ENCODE measurements at places on chromosomes 12 and 14.

GRCh38 chr12:106840243-106840642 lies 65.8 kb downstream of the RIC8B start:
- DNase-seq = no peak

- no peak for DNase-seq
These were observed 39.2 kb downstream of the LTBP2 start for GRCh38 chr14:74572726-74573301.

GRCh38 chr12:113641426-113642030 lies 169.9 kb upstream of the LHX5 start:
- no peak for DNase-seq

GRCh38 chr12:2286461-2287131 lies 233.8 kb downstream of the CACNA1C start:
- no peak for DNase-seq

DNA sequence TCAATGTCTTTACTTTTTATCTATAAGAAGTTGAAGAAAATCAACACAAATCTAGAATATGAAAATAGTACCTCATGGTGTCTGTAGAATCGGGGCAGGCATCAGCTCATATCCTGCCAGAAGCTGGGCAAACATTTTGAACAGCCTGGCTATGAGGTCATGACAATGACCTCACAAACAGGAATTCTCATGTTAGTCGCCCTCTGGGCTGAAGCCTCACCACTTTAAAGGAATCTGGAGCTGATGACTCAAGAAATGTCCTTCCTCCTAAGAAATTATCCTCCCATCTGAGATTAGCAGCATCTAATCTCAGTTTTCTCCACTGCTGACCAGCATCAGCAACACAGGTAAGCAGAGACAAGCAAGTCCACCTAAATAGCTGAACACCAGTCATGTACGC lies 27.1 kb downstream of the CLIP1 start:
- DNase-seq = no peak

- DNase-seq = no peak
These were observed 12.0 kb downstream of the MORN3 start for GRCh38 chr12:121657305-121658008.

DNA sequence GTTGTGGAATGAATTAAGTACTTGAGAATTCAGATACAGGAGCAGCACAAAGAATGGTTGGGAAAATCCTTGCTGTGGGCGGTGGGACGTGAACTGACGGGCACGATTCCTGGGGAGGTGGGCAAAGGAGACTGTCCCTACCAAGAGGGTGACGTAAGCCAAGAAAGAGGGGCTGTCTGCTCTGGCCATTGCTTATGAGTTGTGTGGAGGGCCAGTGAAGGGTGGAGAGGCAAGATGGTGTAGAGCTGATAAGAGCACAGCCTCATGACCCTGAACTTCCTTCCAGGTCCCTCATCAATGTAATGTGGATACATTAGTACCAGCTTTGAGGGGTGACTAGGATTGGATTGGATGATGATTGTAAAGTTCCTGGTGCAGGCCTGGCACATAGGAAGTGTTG lies 50.2 kb downstream of the WDR20 start:
- DNase-seq = no peak

GRCh38 chr12:79555028-79555925 lies 135.5 kb downstream of the PAWR start:
- DNase-seq = no peak

DNA sequence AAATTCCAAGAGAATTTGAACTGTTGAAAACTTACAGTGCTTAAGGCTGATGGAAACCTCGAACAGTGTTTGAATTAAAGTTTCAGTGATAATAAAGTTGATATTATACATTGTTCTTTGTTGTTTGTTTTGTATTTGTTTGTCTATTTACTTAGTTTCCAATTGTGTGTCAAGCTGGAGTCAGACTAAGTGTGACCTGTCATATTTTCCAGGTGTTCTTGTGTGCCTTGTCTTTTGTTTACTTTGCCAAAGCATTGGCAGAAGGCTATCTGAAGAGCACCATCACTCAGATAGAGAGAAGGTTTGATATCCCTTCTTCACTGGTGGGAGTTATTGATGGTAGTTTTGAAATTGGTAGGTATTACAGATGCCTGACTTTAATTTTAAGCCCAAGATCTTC lies 6.0 kb downstream of the SLCO1C1 start:
- no peak for DNase-seq

DNA sequence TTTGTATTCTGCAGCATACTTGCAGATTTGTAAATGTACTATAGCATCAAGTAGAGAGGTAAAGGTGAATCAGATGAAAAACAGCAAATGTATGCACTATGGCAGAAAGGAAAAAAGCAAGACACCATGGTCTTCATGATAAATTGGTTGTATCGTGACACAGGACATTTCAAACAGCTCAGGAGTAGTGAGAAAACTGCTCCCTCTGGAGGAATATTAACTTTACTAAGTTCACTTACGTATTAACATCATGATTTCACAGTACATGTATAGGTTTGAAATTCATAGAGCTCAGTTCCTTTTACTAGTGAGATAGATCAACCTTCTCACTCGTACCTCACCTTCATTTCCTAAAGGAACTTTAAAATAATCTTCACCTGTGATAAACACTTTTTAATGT lies 6.5 kb downstream of the MBIP start:
- no peak for DNase-seq

- no peak for DNase-seq
These were observed 11.5 kb downstream of the FOXA1 start for GRCh38 chr14:37583358-37584210.

DNA sequence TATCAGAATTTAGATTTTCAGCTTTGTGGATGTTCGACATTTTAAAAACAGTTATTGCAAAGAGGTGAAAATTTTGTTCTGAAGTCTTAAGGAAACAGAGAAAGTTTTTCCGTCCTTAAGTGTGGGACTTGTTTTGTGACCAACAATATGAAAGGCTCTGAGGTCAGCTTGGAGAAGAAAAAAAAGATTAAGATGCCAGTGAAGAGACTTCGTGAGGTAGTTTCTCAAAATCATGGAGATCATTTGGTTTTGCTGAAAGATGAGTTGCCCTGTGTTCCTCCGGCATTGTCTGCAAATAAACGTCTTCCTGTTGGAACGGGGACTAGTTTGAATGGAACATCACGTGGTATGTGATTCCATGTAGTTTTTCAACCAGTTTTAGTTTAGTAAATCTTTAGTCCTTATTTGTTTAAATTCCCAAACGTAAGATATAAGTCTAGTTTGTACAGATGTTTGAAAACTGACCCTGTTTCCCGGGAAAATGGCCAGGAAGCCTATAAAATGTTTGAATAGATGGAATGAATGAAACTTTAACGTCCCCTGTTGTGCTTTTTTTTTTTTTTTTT lies 682 bp downstream of the KIAA0586 start:
- peak; percentile 22 for DNase-seq

- no peak for DNase-seq
These were observed 25.0 kb downstream of the PRICKLE1 start for GRCh38 chr12:42564556-42564955.

GRCh38 chr12:29389295-29389919 lies 8.4 kb upstream of the ERGIC2 start:
- DNase-seq = no peak
